Karpas-422 (cell line): ENCODE measurements at places on chromosomes 11 and 22. TPM values are rescaled to one million over a fixed set of nuclear protein-coding genes. Genes with fewer than 3 reads are reported as not detected.

OSBP2 gene
- 0.07 and 0.14 TPM in 2 replicates for total RNA-seq

HTR3A gene
- total RNA-seq, result 242 and 254 TPM in 2 replicates

TCN1 gene
- total RNA-seq, result not detected in 2 replicates

IL17REL gene
- not detected in 2 replicates for total RNA-seq

ZP1 gene
- total RNA-seq, result not detected in 2 replicates

OR8A1 gene
- not detected in 2 replicates for total RNA-seq

NOX4 gene
- not detected in 2 replicates for total RNA-seq

MS4A15 gene
- total RNA-seq, result not detected in 2 replicates

RFPL2 gene
- not detected in 2 replicates for total RNA-seq

VSIG10L2 gene
- not detected in 2 replicates for total RNA-seq

YWHAH gene
- 38.5 and 51.7 TPM in 2 replicates for total RNA-seq

RRP7A gene
- 19.2 and 45.1 TPM in 2 replicates for total RNA-seq

TRIM48 gene
- total RNA-seq, result not detected in 2 replicates

CDCA5 gene
- 24.3 and 28.2 TPM in 2 replicates for total RNA-seq
